ENCODE measurements at places on chromosomes 6 and 20.

- no peak for DNase-seq
Observed at GRCh38 chr6:35774116-35774794, 2.1 kb upstream of the CLPSL2 start.

DNA sequence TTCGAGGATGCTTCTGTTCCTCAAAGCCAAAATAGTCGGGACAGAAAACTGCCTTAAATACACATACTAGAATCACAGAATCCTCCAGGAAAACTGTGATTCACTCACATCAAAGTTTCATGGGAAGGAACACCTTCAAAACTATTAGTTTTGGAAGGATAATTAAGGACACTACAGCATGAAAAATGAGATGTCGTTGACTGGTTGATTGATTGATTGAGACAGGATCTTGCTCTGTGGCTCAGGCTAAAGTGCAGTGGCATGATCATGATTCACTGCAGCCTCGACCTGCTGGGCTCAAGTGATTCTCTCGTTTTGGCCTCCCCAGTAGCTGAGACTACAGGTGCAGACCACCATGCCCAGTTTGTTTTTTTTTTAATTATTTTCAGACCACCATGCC, 25.7 kb upstream of the MAP3K4 start:
- no peak for DNase-seq

- DNase-seq = no peak
Observed at GRCh38 chr6:41318261-41318653, 17.2 kb upstream of the NCR2 start.

DNA sequence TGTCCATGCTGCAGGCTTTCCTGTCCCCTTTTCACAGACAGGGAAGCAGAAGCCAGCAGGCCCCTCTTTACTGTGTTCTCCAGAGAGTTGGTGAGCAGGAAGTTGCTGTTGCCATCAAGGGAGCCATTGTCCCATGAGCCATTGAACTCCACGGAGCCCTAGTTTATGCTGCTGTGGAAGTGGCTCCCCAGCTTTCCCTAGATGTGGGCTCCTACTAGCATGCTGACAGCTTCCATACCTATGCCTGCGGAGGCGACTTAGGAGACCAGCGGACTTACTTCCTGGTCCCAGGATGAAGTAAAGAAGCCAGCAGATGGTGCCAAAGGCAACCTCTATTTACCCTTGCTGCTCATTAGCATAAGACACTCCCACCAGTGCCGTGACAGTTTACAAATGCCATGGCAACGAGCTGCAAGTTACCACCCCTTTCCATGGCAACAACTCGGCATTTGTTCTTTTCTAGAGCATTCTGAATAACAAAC, 30.8 kb upstream of the FKBP1A start:
- DNase-seq = no peak

- no peak for DNase-seq
Observed at GRCh38 chr6:66082914-66083313, 375.9 kb upstream of the EYS start.

GRCh38 chr6:14656649-14657048, 539.1 kb downstream of the CD83 start:
- DNase-seq = no peak

GRCh38 chr20:45347936-45348778, at the start of gene SDC4:
SDC4 (minus strand) TSS chr20:45348424; CDS start chr20:45348384, 40 bp downstream.
- peak; percentile 41 for DNase-seq

GRCh38 chr20:47370850-47371782, 14.6 kb upstream of the ZMYND8 start:
- DNase-seq = no peak

DNA sequence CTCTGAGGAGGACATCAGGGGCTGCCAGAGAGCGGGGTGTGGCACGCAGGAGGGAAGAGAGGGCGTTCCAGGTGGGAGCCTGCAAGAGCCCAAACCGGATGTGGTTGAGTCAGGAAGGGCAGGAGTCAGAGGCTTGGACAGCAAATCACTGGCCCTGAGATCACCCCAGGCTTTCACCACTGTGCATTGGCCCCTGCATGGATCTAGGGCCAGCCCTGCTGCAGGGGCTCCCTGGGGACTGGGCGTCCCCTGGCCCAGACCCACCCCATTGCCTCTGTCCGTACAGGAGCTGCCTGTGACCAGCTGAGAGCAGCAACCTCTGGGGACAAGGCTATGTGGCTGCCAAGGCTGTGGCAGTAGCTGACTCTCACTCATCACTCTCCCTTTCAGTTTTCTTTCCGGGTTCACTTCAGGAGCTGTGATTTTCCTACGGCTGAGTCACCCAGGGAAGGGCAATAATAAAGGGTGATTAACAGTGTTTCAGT, 33.9 kb downstream of the KCNK17 start:
- DNase-seq = no peak

- no peak for DNase-seq
Observed at GRCh38 chr6:82270881-82271635, 23.5 kb upstream of the IBTK start.

DNA sequence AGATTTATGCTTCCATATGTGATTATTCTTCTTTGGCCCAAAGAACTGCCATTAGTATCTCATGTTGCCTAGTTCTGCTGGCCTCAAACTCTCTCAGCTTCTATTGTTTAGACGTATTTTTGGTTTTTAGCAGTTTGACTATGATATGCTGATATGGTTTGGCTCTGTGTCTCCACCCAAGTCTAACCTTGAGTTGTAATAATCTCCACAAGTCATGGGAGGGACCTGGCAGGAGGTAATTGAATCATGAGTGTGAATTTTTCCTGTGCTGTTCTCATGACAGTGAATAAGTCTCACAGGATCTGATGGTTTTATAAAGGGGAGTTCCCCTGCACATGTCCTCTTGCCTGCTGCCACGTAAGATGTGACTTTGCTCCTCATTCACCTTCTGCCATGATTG, 96.7 kb upstream of the ARG1 start:
- DNase-seq = no peak

GRCh38 chr6:130337534-130337933, 28.3 kb upstream of the TMEM200A start:
- DNase-seq = no peak

DNA sequence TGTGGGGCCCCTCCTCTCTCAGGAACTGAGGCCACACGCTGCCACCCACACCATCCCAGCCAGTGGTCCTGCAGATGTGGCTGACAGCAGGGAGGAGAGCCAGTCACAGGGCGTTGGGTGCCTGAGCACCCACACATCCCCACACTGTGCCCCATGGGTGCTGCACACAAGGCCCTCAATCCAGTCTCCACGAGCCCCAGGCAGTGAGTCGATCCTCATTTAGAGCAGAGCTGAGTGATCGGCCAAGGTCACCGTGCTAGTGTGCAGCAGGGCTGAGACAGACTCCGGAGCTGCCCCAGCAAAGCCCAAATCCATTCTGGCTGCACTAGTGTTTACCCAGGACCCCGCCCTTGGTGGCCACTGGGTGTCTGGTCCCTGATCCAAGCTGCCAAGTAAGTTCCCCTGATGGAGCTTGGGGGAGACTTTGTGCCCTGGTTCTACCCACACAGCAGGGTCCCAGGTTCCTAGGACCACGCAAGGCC, 9.0 kb downstream of the C20orf203 start:
- DNase-seq = no peak

DNA sequence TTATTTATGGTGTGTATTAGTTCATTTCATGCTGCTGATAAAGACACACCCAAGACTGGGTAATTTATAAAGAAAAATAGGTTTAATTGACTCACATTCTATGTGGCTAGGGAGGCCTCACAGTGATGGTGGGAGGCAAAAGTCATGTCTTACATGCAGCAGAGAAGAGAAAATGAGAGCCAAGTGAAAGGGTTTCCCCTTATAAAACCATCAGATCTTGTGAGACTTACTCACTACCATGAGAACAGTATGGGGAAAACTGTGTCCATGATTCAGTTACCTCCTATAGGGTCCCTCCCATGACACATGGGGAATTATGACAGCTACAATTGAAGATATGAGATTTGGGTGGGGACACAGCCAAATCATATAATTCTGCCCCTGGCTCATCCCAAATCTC, 150.0 kb upstream of the AHI1 start:
- peak; percentile 18 for DNase-seq

DNA sequence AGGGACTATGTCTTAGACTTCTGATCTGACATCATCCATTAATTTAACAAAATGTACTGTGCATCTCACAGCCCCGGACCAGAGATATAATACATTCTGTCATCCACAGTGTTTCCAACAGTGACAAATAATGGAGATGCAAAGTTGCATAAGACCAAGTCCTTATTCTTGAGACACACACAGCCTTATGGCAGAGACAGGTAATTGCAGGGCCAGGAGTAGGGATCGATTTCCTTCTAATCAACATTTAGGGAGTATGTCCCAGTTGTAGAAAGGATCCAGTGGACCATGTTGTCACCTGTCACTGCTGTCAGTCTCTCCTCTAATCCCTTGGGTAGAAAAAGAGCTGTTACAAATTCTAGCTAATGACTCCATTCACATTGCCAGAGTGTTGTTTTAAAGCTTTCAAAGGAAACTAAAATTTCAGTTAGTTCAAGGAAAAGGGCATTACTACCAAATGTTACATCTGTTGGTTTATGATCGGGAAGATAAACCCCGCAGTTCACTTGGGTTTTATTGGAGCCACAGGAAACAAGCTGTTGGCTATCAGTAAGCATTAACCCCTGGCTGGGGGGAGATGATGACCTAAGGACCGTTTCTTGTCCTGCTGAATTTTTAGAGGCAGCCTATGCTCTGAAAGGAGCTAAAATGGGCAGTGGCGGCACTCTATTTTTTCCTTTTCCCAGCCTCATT, 111.4 kb upstream of the ATXN1 start:
- DNase-seq = no peak

- no peak for DNase-seq
Observed at GRCh38 chr6:126033696-126034095, 47.4 kb downstream of the TRMT11 start.

Data from activated CD4-positive, alpha-beta T cell treated with anti-CD3 and anti-CD28 coated beads for 24 hours (primary cell).